ENCODE measurements at places on chromosomes 16 and 17. TPM values are rescaled to one million over a fixed set of nuclear protein-coding genes. Genes with fewer than 3 reads are reported as not detected.

The GFOD2 gene
- 33.9 TPM for total RNA-seq

The KRTAP2-1 gene
- total RNA-seq = not detected

The TIMM22 gene
- total RNA-seq = 24.1 TPM

The BPTF gene
- 88.2 TPM for total RNA-seq

The KRT28 gene
- not detected for total RNA-seq

The CLDN7 gene
- total RNA-seq = 22.7 TPM

The SBK1 gene
- total RNA-seq = 0.07 TPM

The RND2 gene
- 0.27 TPM for total RNA-seq

The PRDM7 gene
- not detected for total RNA-seq

The AIPL1 gene
- not detected for total RNA-seq

The LGALS9 gene
- 5.6 TPM for total RNA-seq

The DNAH17 gene
- total RNA-seq = under 0.01 TPM

The ZNF750 gene
- 0.13 TPM for total RNA-seq

The C17orf107 gene
- total RNA-seq = 0.50 TPM

The FOXJ1 gene
- not detected for total RNA-seq

The STH gene
- not detected for total RNA-seq

The KIF2B gene
- total RNA-seq = not detected

The KIF18B gene
- total RNA-seq = 12.0 TPM

The CIBAR2 gene
- total RNA-seq = not detected

The MLKL gene
- total RNA-seq = 46.9 TPM

The PPP4C gene
- total RNA-seq = 193 TPM
